ENCODE measurements at places on chromosomes 7 and 10.

GRCh38 chr10:21464134-21464533, 61.3 kb downstream of the SKIDA1 start:
- DNase-seq = no peak

GRCh38 chr7:266851-267840, 22.8 kb upstream of the FOXL3 start:
- DNase-seq = no peak

- no peak for DNase-seq
These were observed 14.3 kb downstream of the CPED1 start for GRCh38 chr7:121002757-121003200.

GRCh38 chr10:102629661-102630614, 14.3 kb upstream of the TRIM8 start:
- DNase-seq = no peak

DNA sequence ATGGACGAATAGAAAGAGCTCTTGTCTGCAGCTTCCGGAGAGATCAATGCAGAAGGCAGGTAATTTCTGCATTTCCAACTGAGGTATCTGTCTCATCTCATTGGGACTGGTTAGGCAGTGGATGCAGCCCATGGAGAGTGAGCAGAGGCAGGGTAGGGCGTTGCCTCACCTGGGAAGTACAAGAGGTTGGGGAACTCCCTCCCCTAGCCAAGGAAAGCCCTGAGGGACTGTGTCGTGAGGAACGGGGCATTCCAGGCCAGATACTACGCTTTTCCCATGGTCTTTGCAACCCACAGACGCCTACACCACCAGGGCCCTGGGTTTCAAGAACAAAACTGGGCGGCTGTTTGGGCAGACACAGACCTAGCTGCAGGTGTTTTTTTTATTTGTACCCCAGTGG, 186.3 kb downstream of the ETV1 start:
- DNase-seq = no peak

DNA sequence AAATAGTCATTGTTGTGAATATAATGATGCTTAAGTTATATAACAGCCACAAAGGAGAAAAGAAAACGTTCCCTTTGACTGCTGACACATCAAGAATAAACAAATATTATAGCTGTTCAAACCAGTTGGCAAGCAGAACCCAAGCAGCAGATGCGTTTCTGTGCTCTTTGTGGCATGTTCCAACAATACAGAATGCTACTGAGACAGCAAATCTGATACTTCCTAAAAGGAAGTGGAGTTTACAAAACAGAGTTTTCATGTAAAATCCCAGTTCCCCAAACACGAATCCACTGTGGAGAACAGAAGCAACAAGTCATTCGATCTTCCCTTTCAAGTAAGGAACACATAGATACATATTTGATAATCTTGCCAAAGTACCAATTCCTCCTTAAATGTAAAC, 170.9 kb upstream of the ASAH2 start:
- no peak for DNase-seq

- no peak for DNase-seq
These were observed 318.5 kb upstream of the ZWINT start for GRCh38 chr10:56679578-56679977.

DNA sequence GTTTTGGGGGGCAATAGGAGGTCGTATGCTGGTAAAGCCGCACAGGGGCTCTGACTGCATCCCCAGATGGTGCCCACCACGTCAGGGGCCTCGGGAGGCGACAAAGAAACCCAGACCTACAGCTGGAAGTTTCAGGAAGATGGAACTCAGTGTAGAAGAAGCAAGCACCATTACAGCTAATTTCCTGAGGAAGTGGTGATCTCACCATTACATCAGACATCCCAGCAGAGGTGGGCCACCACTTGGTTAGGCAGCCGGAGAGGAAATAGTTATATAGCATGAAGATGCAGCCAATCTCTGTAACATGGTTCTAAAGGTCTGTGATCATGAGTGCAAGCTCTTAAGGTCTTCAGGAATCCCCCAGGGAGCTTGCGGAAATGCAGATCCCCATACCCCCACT, 127.3 kb upstream of the PCBD1 start:
- DNase-seq = no peak

DNA sequence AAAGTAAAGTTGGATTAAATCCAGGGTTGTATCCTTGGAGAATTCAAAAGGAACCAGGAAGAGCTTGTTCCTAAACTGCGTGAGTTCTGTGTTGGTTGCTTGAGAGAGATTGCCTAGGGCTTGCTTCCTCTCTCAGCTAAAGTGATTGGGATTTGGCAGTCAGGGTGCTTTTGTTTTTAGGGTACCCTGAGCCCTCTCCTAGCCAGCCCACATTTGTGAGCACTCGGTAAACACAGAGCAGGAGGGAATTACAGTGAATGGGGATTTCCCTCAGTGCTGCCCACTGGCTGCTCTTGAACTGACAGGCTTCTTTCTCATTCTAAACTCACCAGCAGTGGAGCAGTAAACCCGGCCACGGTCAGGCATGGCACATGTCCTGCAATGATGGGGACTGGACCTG, 146.9 kb downstream of the TPST1 start:
- DNase-seq = no peak

GRCh38 chr7:29014725-29015124, 56.6 kb upstream of the TRIL start:
- no peak for DNase-seq

- no peak for DNase-seq
These were observed 2.0 kb downstream of the MYOZ1 start for GRCh38 chr10:73639286-73639685.

- DNase-seq = no peak
These were observed 96.8 kb downstream of the TRRAP start for GRCh38 chr7:98974906-98975816.

All from activated CD8-positive, alpha-beta memory T cell treated with anti-CD3 and anti-CD28 coated beads, Interleukin-2, amount 50 U/mL, for 4 hours (primary cell).